GOT3 (cell line): ENCODE measurements at places on chromosomes 5 and 9.

DNA sequence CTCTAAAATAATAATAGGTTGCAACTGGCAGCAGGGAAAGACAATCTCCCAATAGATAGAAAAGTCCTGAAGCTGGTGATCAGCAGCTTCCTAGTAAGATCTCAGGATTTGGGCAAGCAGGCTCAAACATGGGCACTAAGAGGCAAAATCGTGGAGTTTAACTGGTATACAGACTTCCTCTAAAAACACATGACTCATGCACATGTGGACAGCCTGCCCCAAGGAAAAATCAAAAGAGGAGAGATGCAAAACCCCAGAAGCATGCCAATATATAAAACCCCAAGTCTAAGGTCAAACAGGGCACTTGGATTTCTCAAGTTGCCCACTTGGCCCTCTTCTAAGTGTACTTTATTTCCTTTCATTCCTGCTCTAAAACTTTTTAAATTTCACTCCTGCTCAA is 62.8 kb downstream of the CDKN2A start:
- no peak for DNase-seq

DNA sequence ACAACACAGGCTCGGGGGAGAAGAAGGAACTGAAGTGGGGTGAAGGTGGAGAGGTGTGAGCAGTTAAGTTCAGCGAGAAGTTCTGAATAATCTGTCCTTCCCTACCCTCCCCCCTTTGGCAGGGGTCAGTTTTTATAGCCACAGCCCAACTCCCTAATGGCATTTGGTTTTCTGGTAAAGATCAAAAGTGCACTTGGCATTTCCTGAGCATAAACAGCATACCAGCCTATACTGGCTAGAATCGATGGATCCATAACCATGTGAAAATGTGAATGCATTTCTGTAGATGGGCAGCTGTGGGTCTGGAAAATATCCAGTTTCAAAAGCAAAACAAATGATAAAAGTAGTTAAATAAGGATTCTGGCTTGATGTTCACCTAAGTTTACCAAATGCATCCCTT is 410.9 kb downstream of the PLK2 start:
- no peak for DNase-seq

- DNase-seq, result no peak
Measured at GRCh38 chr5:1051366-1051720, 42.7 kb downstream of the NKD2 start.

DNA sequence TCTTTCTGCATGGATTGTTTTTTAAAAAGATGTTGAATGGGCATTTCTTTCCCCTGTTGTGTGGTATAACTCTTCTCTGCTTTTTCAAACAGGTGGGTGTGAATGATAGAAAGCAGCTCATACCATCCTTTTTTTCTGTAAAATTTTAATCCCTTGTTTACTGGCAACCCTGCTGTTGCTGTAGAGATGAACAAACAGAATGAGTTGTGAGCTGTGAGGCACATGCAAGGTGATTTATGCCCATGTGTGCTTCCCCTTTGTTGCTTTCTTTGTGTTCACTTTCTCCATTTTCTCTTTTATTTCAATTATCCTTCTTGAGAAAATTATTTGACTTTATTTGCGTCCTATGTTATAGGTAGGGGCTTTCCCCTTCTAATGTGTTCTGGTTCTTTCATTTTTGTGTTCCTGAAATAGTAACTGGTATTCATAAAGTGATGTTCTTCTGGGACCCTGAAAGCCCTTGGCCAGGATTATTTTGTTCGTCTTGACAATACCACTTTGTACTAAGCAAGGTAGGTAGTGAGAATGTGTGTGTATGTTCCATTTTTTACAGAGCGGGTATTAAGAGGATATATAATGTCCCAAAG is 79.9 kb downstream of the AOPEP start:
- DNase-seq, result no peak

DNA sequence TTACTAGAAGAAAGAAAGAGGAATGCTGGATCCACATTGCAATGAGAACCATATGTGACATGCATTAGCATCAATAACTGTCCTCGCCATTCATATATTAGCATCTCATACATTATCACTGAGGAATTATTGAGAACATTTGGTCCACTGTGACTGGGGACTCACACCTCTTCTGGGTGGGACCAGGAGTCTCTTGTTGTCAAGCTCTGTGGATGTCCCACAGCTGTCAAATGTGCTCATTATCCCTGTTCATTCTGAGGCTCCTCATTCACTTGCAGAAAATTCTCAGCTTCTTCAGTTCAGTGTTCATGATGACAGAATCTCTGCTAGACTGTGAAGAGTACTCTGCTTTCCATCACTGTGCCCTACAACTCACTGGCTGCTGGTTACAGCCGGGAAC is 109.4 kb downstream of the PJA2 start:
- DNase-seq, result no peak

GRCh38 chr9:91905237-91905650 is 44.8 kb downstream of the ROR2 start:
- DNase-seq, result no peak
